Stimulated activated CD8-positive, alpha-beta memory T cell treated with anti-CD3 and anti-CD28 coated beads, Interleukin-7, amount 100 ng/mL, for 48 hours (primary cell): ENCODE measurements at places on chromosomes 11 and 22.

GRCh38 chr11:74417860-74418508 is 19.8 kb upstream of the PGM2L1 start:
- DNase-seq, result no peak

- peak; percentile 64 for DNase-seq
Measured at GRCh38 chr11:66388780-66389386, 17.3 kb upstream of the SLC29A2 start.

- DNase-seq, result no peak
Measured at GRCh38 chr11:119422809-119423508, at the start of gene THY1. THY1 (minus strand) TSS chr11:119423172; CDS start chr11:119420905, 2,267 bp downstream.

DNA sequence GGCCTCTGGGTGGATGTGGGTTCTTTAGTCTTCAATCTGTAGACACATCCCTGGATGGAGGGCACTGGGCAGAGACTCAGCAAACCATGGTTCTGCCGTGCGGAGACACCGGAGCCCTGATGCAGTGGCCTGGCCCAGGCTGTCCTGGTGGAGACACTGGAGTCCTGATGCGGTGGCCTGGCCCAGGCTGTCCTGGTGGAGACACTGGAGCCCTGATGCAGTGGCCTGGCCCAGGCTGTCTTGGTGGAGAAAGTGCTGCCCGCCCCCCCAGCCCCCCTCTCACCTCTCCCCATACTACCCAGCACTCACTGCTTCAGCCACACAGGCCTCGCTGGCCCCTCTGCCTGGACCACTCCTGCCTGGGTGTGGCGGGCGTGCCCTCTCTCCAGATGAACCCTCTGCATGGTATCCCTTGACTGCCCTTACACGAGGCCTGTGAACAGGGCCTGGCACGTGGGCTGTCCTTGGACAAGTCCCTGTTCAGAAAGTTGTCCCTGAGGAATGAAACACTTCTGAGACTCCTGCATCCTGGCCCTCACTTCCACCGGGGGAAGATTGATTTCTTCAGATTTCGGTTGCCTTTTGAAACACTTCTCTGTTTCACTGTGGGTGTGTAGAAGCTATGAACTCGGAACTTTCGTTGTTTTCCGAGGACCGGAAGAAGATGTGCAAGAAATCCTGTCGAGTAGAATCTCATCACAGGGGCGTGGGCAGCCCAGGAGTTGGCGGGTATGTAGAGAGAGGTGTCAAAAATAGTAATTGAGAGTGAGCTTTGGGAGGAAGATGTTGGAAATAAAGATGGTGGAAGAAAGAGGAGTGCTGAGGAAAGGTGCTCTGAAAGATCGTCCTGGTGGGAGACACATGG is 26.2 kb downstream of the IGHMBP2 start:
- DNase-seq, result no peak

DNA sequence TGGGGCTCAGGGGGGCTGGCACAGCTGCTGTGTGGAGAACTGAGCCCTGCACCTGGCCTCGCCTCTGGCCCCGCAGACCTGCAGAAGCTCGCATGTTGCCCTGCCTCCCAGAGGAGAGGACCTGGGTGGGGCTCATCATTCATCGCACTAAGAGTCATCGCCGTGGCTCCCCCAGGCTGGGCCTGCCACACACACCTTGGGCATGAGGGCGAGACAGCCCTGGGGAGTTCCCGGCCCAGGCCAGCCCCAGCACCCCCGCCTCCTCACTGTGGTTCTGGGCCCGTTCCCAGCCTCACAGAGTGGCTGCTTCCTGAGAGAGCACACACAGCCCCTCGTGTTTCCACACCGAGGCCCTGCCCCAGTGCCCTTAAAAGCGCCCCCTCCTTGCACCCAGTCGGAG is 694.6 kb downstream of the TBC1D22A start:
- no peak for DNase-seq

- DNase-seq, result no peak
Measured at GRCh38 chr11:100810666-100811065, 123.6 kb downstream of the ARHGAP42 start.

DNA sequence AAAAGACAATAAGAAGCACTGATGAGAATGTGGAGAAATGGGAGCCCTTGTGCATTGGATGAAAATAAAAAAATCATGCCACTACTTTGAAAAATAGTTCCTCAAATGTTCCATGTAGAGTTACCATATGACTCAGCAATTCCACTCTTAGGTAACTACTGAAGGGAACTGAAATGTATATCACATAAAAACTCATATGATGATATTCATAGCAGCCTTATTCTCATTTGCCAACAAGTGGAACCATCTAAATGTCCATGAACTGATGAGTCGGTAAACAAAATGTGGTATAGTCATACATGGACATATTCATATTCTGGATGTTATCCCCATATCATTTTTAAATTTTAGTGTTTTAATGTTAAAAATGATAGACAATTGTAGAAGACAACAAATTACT is 3.5 kb downstream of the KRTAP5-9 start:
- no peak for DNase-seq

GRCh38 chr11:34331329-34331728 is 26.5 kb downstream of the ABTB2 start:
- no peak for DNase-seq
